Esophagus squamous epithelium (tissue), 5 donors: ENCODE measurements at places on chromosomes 7 and 10. TPM values are rescaled to one million over a fixed set of nuclear protein-coding genes. Genes with fewer than 3 reads are reported as not detected.

GRCh38 chr10:37752334-37752875 is 105.0 kb downstream of the ZNF248 start:
- no peaks in the 10 kb centered on the region for H3K36me3 ChIP-seq
- H3K4me1 ChIP-seq = no peaks in the 10 kb centered on the region
- H3K4me3 ChIP-seq = no peak overlapping the region

The LRRC61 gene
- 24.5 TPM for total RNA-seq

- H3K4me1 ChIP-seq = peaks cover 15% of the 10 kb centered on the region
- no peaks in the 10 kb centered on the region for H3K27me3 ChIP-seq
- H3K27ac ChIP-seq = no peak overlapping the region
- H3K4me3 ChIP-seq = no peak overlapping the region
- DNase-seq = no peak
- H3K36me3 ChIP-seq = no peaks in the 10 kb centered on the region
Measured at GRCh38 chr7:112881-113280, 79.5 kb upstream of the FAM20C start.

The SLC13A1 gene
- total RNA-seq = not detected

GRCh38 chr10:79287973-79288723 is 59.1 kb upstream of the PPIF start:
- peak overlapping the region; percentile 79 for H3K27ac ChIP-seq
- no peak for DNase-seq
- no peak overlapping the region for H3K4me3 ChIP-seq
- H3K27me3 ChIP-seq = no peaks in the 10 kb centered on the region
- peaks cover 100% of the 10 kb centered on the region for H3K4me1 ChIP-seq

- H3K36me3 ChIP-seq = peaks cover 22% of the 10 kb centered on the region
- H3K4me3 ChIP-seq = no peak overlapping the region
- no peaks in the 10 kb centered on the region for H3K27me3 ChIP-seq
- no peaks in the 10 kb centered on the region for H3K4me1 ChIP-seq
Measured at GRCh38 chr7:116554436-116554835, 29.6 kb downstream of the CAV1 start.

The LRRC18 gene
- not detected for total RNA-seq

The NKX1-2 gene
- total RNA-seq = 0.59 TPM

DNA sequence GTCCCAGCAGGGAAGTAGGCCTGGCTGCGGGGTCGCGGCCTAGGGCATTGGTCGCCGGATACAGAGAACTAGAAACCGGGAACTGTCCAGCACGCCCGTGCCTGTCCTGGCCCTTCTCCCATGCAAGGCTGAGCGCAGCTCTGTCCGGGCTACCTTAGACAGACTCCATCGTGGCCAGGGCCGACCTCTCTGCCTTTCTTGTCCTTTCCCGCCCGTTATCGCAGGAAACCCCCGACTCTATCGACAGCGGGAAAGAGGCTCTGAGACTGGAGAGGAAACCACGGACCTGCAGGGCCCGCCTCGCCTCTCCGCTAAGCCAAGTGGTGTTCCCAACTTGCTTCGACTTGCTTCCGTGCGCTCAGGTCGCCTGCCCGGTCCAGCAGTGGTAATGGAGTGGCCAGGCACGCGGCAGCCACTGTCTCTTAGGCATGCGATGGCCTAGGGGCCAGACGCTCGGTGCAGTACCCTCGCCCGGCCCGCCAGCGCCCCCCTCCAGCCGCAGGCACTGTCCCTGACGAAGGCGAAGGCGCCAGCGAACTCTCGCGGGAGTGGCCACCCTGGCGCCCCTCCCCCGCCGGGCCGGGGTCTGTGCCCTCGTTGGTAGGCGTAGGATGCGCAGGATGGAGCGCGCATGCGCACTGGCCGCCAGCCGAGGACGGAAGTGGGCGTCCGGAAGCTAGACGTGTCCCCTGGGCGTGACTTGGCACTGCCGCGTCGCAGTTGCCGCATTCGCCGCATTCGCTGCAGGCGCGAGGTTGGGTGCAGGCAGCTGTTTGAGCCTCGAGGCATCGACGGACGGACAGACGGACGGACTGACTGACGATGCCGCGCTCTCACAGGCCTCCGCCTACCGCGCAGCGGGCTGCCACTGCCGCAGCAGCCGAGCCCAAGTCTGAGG is 54.4 kb downstream of the MCMBP start:
- DNase-seq = no peak
- peaks cover 13% of the 10 kb centered on the region for H3K4me1 ChIP-seq
- no peaks in the 10 kb centered on the region for H3K27me3 ChIP-seq

DNA sequence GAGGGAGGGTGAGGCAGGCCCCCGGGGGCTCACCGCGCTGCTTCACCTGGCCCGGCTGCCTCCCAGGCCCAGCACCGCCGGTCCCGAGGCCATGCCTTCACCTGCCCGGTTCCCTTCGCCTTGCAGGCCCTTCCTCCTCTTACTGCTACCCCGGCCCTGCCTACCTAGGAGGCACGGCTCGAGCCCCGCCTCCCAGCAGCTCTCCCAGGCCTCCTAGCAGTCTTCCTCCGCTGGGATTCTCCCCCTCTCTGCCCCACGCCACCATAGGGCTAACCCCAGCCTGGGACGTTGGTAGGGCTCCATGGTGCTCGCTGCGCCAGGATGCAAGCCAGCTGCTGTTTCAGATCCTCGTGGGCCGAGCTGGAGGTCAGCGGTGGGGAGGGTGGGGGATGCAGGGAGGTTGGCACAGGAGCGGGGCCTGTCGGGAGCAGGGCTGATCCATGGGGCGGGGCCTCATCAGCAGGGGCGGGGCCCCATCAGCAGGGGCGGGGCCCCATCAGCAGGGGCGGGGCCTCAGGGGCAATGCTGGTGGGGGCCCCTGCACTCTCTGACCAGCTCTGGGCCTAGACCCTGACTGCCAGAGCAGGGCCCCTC is 63.3 kb downstream of the RASGEF1A start:
- peaks cover 13% of the 10 kb centered on the region for H3K4me1 ChIP-seq
- H3K36me3 ChIP-seq = no peaks in the 10 kb centered on the region
- peak overlapping the region; percentile 4 for H3K4me3 ChIP-seq
- no peak for DNase-seq
- H3K27ac ChIP-seq = no peak overlapping the region

DNA sequence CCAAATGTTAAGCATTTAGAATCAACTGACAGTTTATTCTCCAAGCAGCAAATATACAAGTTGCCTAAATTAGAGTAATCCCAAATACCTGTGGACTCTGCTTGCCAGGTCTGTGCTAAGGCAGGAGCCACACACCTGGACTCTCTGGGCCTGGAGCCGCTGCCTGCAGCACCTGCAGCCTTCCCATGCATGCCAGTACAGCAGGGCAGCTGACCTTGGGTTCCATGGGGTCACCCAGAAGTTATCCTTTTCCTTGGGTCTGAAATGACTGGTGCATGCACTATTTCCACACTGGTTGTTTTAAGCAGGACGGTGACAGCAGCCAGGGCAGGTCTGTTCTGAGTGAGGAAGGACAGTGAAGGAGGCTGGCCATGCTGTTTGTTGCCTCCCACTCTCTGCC is 573.2 kb downstream of the GLRX3 start:
- H3K4me3 ChIP-seq = no peak overlapping the region
- H3K27ac ChIP-seq = no peak overlapping the region
- H3K4me1 ChIP-seq = no peaks in the 10 kb centered on the region
- no peak for DNase-seq

DNA sequence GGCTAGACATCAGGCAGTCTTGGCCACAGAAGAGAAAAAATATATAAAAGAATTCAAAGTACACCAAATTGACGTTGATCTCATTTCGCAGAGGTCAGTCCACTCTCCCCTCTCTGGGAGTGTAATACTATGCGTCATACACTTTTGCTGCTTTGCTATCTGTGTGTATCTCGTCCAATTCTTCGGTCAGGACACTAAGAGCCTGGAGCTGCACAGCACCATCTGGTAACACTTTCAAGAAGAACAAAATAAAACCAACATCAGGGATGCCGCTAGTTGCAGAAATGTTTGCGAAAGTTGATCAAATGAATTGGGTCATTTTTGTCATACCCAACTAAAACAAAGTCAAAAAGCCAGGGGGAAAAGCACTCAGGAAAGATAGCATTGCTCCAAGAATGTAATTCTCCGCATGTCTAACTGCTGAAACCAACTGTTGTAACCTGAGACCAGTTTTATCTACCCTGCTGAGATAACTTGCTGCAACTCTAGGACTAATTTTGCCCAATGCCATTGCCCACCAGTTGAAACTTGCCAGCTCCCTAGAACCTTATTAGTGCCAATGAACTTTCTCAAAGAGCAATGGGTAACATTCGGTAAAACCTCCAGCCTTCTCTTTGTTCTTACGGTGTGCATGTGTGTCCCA is 23.0 kb downstream of the TMEM176A start:
- H3K4me3 ChIP-seq = no peak overlapping the region
- no peaks in the 10 kb centered on the region for H3K4me1 ChIP-seq

The OR2A42 gene
- not detected for total RNA-seq

- no peaks in the 10 kb centered on the region for H3K27me3 ChIP-seq
- no peak overlapping the region for H3K27ac ChIP-seq
- H3K4me1 ChIP-seq = no peaks in the 10 kb centered on the region
- H3K4me3 ChIP-seq = no peak overlapping the region
Measured at GRCh38 chr7:147376192-147376591, 1214.4 kb upstream of the C7orf33 start.

GRCh38 chr10:114869520-114869892 is 47.9 kb downstream of the FHIP2A start:
- no peaks in the 10 kb centered on the region for H3K27me3 ChIP-seq
- H3K4me3 ChIP-seq = no peak overlapping the region
- no peaks in the 10 kb centered on the region for H3K4me1 ChIP-seq

- H3K4me3 ChIP-seq = no peak overlapping the region
- H3K4me1 ChIP-seq = peaks cover 6% of the 10 kb centered on the region
- no peaks in the 10 kb centered on the region for H3K27me3 ChIP-seq
- no peak overlapping the region for H3K27ac ChIP-seq
- H3K36me3 ChIP-seq = no peaks in the 10 kb centered on the region
Measured at GRCh38 chr10:119614686-119615085, 17.9 kb upstream of the TIAL1 start.
